NCI-H1930 (cell line): ENCODE measurements at places on chromosomes 2 and 18.

GRCh38 chr18:49050452-49050851, 99.7 kb upstream of the SMAD7 start:
- no peak for DNase-seq

- DNase-seq: no peak
Measured at GRCh38 chr2:179936654-179937053, 70.4 kb downstream of the CWC22 start.

- DNase-seq: no peak
Measured at GRCh38 chr2:104412384-104412783, 441.5 kb upstream of the POU3F3 start.

DNA sequence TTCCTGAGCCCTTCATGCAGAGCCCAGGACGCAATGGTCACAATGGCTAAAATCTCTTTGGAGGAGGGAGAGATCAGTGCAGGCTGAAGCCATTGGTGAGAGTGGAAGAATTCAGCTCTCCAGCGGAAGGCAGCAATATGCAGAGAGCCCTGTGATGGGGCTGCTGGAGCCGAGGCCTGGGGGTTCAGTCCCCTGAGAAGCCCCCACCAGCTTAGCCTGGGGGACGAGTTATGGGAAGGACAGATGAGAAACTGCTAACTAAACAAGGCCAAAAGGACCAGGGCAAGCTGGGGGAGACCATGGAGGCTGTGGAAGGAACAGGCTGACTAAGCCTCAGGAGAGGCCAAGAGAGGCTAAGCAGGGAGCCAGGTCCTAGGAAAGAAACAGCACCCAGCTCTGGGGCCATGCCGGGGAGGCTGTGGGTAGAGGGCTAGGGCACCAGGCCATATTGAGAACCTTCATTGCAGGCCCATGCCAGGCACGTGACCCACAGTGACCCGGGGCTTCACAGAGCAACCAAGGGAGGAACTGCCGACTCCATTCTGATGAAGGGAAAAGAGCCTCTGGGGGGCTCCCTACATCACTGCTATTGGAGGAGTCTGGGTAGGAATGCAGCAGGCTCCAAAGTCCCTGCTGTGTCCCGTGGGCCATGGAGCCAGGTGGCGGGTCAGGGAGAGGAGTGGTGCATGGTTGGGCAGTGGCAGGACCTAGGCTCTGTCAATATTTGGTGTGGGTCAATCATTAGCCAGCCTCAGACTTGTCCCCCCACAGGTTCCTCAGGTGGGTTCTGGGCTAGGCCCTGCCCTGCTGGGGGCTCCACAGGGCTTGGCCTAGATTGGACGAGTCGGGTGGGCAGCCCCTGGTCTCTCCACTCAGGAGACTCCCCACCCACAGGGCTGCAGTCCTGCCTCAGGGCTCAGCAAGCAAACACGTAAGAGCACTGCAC, 19.8 kb downstream of the PROC start:
- DNase-seq: no peak

DNA sequence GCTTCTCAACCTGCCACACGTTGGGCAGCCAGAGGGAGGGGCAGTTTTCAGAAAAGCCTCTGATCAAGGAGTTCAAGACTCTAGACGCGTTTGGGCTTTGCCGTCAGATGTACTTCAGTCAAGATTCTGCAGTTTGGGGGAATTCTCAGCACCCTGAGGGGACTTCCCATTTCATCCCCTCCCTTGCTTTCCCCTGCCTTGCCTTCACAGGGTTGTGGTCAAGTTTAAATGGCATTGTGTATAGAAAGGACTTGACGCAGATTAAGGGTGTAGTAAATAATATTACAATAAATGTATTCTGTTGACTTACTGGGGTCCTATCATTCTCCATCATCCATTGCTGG, 198.3 kb upstream of the NABP1 start:
- no peak for DNase-seq

DNA sequence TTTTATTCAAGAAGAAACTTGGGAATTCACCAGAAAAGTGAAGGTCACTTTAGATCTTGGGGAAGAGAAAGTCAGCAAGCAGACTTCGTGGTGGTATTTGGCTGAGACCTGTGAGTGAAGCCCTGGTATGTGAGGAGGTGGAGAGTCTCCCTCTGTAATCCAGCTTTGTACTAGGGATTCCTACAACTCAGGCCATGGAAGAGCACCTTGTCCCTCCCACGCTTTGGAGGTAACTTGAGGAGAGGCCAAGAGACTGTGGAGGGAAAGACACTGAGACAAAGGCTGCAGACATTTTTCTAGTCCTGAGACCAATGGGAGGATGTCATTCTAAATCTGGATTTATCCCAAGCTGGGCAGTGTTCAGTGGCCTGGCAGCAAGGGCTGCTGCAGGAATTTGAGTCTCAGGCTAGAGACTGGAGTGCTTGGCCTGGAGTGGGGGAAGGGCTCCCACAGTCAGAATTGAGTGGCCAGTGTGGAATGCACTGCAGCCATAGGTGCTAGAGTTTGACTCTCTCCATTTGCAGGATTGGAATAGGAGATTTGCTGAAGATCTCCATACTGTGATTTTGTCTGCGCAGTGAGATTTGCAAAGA, 219.0 kb downstream of the ACTR3 start:
- no peak for DNase-seq

DNA sequence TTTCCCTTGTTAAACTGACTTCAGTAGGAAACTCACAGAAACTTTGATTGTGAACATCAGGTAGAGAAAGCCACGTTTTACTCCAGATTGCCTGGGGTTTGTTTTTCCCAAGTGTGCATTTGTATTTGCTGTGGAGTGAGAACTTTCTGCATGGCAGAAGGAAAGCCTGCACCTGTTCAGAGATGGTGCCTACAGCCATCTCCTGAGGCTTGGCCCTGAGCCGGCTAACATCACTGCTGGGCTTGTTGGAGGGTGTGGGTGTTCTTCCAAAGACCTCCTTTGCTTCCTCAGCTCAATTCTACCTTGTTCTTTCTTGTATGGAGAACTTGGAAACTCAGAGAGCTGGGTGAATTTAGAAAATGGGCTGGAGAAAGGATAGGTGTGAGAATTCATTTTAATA, 16.1 kb downstream of the KCNS3 start:
- DNase-seq: no peak

DNA sequence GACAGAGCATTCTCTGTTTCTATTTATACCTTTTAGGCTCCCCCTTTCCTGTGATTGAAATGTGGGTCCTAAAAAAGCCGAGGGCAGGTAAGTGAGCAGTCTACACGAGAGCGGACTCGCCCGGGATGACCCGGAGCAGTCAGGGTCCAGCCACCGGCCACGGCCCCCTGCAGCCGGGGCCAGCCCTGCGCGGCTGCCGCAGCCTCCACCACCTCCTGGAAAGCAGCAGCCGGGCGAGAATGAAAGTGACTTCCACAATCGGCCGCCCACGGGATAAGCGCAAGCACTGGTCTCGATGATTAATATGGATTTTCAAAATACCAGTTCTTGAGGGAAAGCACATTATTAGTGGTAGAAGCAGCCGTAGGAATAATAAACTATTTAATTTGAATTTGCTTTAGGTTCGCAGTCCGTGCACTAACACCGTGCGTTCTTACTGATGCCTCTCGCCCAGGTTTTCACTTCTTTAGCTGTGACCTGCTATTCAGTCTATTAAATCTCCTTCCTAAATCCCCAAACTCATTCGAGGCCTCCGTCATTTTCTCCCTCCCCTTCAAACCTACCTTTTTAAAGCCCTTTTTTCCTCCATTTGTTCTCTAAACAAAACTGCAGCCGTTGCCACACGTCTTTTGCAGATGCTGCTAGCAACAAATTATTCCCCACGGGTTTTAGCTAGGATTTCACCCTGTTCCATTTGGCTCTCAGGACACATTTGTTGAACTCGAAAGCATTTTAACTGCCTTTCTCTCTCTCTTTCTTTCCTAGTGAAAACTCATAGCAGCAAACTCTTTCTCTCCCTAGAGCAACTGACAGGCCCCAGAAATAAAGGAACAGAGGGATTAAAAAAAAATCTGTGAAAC, 1015.1 kb upstream of the PIK3C3 start:
- DNase-seq: no peak

DNA sequence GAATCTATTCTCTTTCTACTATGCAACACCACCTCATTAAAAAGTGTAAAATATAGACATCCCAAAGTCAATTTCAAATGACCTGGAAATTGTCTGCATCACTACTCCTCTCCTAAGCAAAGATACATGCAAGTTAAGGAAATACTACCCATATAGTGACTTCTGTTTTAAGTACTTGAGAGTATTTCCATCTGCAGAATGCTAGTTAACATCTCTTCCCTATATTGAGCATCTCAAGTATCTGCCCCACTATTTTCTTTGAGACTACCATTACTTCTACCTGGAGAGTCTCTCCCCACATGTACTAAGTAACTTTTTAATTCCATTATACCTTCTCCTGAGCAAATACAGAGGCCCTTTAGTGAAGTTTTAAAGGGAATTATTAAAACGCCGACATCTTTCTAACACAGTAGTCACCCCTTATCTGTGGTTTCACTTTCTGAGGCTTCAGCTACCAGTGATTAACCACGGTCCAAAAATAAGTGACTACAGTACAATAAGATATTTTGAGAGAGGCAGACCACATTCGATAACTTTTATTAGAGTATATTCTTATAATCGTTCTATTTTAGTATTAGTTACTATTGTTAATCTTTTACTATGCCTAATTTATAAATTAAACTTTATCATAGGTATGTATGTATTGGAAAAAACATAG, 21.8 kb downstream of the CWC22 start:
- no peak for DNase-seq

DNA sequence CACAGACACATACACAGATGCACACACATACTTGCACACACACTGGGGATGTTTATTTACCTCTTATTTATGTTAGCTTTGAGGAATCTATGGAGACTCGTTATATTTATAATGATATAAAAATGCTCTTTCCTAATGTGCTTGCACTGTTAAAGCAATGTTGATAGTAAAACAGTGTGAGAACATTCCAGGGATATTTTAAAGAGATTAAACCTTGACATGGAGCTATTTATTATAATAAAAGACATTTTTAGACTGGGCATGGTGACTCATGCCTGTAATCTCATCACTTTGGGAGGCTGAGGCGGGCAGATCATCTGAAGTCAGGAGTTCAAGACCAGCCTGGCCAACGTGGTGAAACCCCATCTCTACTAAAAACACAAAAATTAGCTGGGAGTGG, 557.3 kb upstream of the ZNF804A start:
- no peak for DNase-seq

- DNase-seq: no peak
Measured at GRCh38 chr2:184201246-184201645, 397.1 kb upstream of the ZNF804A start.

DNA sequence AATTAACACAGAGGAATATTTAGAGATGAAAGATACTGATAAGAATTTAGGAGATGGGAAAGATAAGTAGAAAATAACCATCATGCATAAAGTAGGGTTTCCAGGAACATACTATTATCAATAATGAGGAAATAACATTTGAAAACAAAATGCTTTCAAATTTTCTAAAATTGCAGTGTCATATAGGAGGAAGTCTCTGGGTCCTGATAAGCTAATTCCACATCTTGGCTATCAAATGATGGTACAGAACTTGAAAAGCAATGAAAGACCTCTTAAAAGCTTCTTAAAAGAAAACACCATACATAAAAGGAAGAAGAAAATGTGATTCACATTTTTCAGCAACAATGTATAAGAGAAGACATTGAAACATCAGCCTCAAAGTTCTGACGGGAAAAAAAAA, 1024.8 kb downstream of the TSN start:
- no peak for DNase-seq

GRCh38 chr18:1848716-1849115, 722.6 kb downstream of the METTL4 start:
- no peak for DNase-seq

GRCh38 chr2:38079116-38080052, 3.4 kb upstream of the CYP1B1 start:
- no peak for DNase-seq

DNA sequence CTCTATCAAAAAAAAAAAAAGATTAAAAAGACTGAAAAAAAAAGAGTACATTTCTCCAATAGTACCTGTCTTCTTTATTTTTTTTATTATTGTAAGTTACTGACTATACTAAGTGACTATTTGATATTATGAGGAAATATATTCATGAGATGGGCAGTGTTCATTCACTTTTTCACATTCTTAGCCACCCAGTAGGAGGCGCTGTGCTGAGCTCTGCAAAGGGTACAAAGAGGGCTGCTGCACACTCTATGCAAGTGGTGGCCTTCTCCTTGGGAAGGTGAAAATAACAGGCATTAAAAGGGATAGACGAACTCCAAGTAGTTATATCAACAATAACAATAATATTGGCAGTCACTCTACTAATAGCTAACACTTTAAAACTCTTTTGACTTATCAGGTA, 1034.9 kb upstream of the FANCL start:
- no peak for DNase-seq

DNA sequence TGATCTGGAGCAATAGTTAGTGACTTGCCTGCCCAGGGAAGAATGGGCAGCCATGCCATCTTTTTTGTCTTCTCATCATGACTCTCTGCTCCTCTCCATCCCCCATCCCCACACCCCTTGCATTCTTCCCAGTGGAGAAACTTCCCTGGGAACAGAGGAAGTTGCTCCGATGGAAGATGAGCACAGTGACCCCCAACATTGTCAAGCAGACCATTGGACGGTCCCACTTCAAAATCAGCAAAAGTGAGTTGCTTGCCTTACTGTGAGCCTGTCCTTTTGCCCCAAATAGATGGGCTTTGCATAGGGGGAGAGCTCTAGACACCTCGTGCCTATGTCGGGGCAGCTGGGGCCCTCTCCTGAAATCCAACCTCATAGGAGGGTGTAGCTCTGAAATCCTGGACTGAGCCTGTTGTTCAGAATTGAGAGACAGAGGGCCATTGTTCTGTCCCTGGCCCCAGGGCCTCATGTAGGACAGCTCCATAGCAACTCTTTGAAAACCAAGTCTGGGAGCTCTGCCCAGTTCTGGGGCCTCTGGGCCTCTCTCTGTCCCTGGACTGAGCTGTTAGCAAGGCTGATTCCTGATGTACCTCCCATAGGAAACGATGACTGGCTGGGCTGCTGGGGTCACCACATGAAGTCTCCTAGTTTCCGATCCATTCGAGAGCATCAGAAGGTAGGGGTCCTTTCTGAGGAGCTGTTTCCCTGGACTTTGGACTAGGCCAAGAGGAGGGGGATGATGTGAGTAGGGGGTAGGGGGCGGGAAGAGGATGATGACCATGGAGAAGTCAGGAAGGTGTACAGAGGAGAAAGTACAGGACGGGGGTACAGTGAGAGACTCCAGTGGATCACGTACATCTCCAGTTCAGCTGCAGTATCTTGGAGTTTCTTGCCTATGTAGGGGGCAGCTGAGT, 35.2 kb downstream of the TTLL4 start:
- DNase-seq: no peak

- no peak for DNase-seq
Measured at GRCh38 chr18:12838178-12838634, 45.8 kb downstream of the PTPN2 start.

- DNase-seq: peak; percentile 67
Measured at GRCh38 chr2:100321866-100322820, at the start of gene LONRF2. Gene LONRF2, minus strand, starts transcription at chr2:100322501. Its CDS starts 408 bp downstream, at chr2:100322093.

DNA sequence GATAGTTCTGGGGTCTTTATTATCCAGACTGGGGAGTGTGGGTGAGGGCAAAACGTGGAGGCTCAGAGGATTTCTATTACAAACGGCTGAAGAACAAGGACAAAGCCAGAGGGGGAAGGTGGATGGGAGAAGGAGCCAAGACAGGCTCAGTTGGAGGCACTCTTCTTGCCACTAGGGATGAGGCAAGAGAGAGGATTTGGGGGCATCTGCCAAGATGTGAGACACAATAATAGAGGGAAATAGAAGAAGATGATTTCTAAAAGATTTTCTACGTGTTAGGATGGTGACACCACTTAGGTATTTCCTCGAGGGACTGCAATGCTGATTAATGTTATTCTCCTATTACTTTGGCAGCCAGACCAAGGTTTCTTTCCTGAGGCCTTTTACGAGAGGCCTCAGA, 71.8 kb downstream of the APOB start:
- DNase-seq: no peak
